ENCODE measurements at places on chromosomes 2 and 18.
A peak's percentile ranks its signal among the peaks of the same experiment; 100 is the strongest.

GRCh38 chr18:61360404-61361383, 27.5 kb downstream of the CDH20 start:
- peaks cover 13% of the 10 kb centered on the region for H3K4me1 ChIP-seq
- 0 out of 2 replicates have a peak overlapping the region, but pooled peaks have one; percentile 8 for H3K4me3 ChIP-seq
- H3K36me3 ChIP-seq = no peaks in the 10 kb centered on the region
- DNase-seq = peak; percentile 66
- H3K27me3 ChIP-seq = no peaks in the 10 kb centered on the region

GRCh38 chr2:31136732-31137131, 1.5 kb downstream of the GALNT14 start:
- peak overlapping the region; percentile 87 for H3K4me3 ChIP-seq
- no peak overlapping the region for H3K27ac ChIP-seq
- peaks cover 4% of the 10 kb centered on the region for H3K4me1 ChIP-seq
- no peak for DNase-seq

- H3K4me1 ChIP-seq = no peaks in the 10 kb centered on the region
- no peak overlapping the region for H3K27ac ChIP-seq
- no peaks in the 10 kb centered on the region for H3K36me3 ChIP-seq
Measured at GRCh38 chr2:172655838-172656573, 79.6 kb upstream of the RAPGEF4 start.

DNA sequence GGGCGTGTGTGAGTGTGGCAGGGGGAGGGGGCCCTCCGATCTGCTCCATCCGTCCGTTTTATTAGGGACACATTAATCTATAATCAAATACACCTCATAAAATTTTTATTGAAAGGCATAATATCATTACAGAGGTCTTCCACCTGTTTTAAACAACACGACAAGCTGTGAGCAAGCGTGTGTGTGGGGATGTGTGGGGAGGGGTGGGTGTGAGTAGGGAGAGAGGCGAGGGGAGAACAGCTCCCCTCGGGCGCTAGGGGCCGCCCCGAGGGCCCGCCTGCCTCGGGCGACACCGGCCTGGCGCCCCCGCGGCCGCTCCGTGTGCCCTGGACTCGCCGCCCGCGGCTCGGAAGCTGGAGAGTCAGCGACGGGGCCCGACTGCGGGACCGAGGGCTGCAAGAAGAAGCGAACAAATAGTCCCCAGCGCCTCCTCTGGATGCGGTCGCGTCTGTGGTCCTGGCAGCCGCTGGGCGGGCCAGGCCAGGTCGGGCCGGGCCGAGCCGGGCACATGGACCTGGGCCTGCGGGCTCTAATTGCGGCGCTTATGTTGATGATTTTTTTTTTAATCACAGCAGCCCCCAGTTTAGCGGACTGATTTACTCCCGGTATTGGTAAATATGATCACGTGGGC, 352 bp upstream of the HOXD9 start:
- peaks cover 30% of the 10 kb centered on the region for H3K27me3 ChIP-seq
- no peak overlapping the region for H3K27ac ChIP-seq
- H3K36me3 ChIP-seq = no peaks in the 10 kb centered on the region
- no peak overlapping the region for H3K4me3 ChIP-seq

DNA sequence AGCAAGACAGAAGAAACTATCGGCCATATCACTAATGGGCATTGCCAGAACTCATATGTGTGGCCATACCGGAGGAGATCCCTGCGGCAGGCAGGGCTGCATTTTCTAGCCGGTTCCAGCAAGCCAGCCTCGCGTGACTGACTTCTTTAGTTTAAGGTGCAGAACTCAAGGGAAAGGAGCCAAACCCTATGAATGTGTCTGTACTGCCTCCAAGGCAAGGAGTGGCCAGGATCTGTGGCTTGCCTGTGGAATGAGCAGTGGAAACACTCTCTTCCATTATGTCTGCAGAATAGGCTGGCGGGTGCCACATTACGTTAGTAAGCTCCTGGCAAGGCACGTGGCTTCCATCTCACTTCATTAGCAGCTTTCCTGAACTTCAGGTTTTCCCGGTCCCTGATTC, 137.6 kb downstream of the ATL2 start:
- no peaks in the 10 kb centered on the region for H3K4me1 ChIP-seq
- DNase-seq = no peak
- no peaks in the 10 kb centered on the region for H3K36me3 ChIP-seq

DNA sequence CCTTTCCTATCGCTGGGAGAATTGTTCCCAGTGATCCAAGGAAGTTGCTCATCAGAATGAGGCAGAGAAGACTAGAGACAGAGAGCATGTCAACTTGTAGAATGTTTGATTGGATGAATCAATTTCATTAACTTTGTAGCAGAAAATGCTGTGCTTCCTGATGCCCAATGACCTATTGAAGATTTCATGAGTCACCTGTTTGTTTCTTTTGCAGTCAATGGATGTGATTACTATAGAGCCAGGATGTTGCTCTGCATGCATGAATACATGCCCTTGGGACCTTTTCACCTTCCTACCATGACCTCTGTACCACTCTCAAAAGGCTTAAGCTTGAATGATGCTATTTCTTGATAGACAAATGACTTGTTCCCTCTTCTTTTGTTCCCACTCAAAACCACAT, 23.3 kb downstream of the SCG2 start:
- no peaks in the 10 kb centered on the region for H3K4me1 ChIP-seq
- H3K27ac ChIP-seq = no peak overlapping the region
- H3K27me3 ChIP-seq = no peaks in the 10 kb centered on the region
- H3K36me3 ChIP-seq = no peaks in the 10 kb centered on the region
- DNase-seq = no peak

DNA sequence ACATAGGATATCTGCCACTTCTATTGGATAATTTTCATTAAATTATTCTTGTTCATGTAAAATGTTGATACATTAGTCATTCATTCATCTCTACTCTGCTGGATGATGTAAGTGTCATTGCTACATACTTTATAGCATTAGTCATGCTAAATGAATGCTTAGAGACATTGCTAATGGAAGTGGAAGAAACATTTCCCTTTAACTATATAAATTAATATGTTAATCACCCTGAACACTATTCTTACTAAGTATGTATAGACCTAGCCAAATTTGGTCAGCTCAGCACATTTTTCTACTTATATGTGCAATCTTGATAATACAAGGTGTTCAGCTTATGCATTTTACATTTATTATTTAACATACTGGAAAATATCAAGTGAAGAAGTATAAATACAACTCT, 160.2 kb downstream of the DPP4 start:
- H3K4me3 ChIP-seq = no peak overlapping the region
- no peaks in the 10 kb centered on the region for H3K36me3 ChIP-seq
- DNase-seq = no peak
- no peak overlapping the region for H3K27ac ChIP-seq
- no peaks in the 10 kb centered on the region for H3K27me3 ChIP-seq
- H3K4me1 ChIP-seq = no peaks in the 10 kb centered on the region

DNA sequence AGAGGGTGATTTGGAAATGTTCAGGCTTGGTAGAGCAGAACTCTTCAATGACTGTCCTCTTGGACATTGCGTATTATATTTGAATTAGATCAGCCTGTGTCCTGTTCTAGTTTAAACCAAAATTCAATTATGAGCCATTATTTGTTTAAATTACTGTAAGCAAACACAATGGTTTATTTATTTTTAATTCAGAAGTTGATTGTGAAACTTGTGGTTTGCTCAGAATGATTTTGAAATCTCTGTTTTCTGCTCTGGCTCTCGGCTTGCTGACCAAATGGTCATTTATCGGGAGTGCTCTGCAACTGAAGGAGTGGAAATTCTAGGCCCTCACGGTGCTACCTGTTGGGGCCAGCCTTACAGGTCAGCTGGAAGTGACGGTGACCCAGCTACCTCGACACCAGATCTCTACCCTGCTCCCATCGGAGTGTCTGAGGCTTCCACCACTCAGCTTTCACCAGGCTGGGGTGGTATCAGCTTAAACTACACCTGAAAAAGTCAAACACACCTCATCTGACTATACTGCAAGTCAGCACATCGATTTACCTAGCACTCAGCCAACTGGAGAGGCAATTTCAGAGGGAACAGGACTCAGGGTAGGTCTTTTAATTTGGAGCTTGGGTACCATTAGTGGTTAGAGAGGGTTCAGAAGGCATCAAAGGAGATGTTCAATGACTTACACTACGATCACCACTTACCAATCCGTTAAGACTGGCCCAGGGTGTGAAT, 36.8 kb upstream of the GPD2 start:
- H3K36me3 ChIP-seq = no peaks in the 10 kb centered on the region
- peak overlapping the region; percentile 86 for H3K27ac ChIP-seq
- H3K4me3 ChIP-seq = peak overlapping the region; percentile 88
- no peak for DNase-seq
- H3K27me3 ChIP-seq = no peaks in the 10 kb centered on the region

DNA sequence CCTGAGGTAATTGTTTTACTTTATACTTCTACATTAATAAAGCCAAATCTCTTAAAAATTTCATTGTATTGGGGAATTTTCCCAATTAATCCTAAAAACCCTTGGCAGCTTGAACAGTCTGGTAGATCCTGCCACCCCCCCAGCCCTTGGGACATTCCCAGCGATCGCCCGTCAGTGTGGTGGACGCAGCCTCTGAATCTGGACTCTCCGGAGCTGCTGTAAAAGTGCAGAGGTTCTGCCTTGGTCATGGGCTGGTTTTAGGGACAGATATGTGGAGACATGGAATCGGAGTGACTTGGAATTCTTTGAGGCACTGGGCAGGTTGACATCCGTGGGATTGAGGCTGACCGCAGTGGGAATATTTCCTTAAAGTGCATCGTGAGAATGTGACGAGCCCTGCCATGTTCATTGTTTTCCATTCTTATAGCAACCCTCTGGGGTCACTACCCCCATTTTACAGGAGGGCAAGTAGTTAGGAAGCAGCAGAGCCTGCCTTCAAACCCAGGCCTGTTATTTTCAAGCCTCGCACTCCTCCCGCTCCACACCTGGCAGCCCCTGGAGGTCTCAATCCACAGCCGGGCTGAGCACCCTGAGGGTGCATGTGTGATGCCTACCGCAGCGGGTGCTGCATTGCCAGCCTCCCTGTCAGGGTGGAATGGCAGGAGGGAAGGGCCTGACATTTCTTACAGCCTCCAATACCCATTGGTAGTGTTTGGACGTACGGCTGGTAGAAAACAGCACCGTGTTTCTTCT, 6.5 kb downstream of the EMILIN2 start:
- no peak for DNase-seq
- no peak overlapping the region for H3K27ac ChIP-seq
- no peaks in the 10 kb centered on the region for H3K27me3 ChIP-seq
- H3K4me3 ChIP-seq = no peak overlapping the region
- H3K36me3 ChIP-seq = no peaks in the 10 kb centered on the region

DNA sequence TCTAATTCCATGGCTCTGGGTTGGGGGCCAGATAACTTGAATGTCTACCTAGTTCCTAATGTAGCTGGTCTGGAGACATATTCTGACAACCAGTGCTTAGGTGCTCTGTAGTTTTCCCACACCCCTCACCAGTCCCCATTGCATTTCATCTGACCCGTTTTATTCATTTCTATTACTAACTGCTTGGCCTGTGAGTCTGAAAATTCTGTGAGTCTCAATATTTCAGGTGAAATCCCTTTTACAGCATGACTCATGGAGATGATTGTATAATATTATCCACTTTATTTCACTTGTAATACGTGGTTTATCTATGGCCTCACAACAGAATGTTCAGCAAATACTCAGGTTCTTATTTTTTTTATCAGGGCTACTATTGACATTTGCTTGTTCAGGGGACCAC, 103.7 kb upstream of the UGP2 start:
- no peaks in the 10 kb centered on the region for H3K36me3 ChIP-seq
- no peak overlapping the region for H3K27ac ChIP-seq
- no peaks in the 10 kb centered on the region for H3K4me1 ChIP-seq
- H3K4me3 ChIP-seq = no peak overlapping the region
- H3K27me3 ChIP-seq = no peaks in the 10 kb centered on the region
- no peak for DNase-seq

- H3K36me3 ChIP-seq = no peaks in the 10 kb centered on the region
- no peaks in the 10 kb centered on the region for H3K4me1 ChIP-seq
- H3K27ac ChIP-seq = no peak overlapping the region
- no peaks in the 10 kb centered on the region for H3K27me3 ChIP-seq
Measured at GRCh38 chr2:1478311-1479305, 65.3 kb downstream of the TPO start.

DNA sequence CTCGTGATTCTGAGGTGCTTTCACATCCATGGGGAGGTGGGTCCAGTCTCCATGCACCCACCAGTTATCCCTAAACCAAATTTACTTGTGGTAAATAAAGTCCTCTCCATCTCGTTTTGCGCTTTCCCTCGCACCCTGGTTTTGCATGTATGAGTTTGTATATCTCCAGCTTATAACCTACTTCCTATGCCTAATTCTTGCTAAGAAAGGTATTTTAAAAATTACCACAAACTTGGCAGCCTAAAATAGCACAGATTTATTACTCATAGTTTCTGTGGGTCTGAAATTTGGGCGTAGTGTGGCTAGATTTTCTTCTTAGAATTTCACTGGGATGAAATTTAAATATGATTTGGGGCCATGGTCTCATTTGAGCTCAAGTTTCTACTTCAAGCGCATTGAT, 511.5 kb downstream of the NYAP2 start:
- H3K27ac ChIP-seq = no peak overlapping the region
- H3K4me3 ChIP-seq = no peak overlapping the region
- H3K27me3 ChIP-seq = no peaks in the 10 kb centered on the region
- H3K4me1 ChIP-seq = no peaks in the 10 kb centered on the region
- DNase-seq = no peak
- no peaks in the 10 kb centered on the region for H3K36me3 ChIP-seq

DNA sequence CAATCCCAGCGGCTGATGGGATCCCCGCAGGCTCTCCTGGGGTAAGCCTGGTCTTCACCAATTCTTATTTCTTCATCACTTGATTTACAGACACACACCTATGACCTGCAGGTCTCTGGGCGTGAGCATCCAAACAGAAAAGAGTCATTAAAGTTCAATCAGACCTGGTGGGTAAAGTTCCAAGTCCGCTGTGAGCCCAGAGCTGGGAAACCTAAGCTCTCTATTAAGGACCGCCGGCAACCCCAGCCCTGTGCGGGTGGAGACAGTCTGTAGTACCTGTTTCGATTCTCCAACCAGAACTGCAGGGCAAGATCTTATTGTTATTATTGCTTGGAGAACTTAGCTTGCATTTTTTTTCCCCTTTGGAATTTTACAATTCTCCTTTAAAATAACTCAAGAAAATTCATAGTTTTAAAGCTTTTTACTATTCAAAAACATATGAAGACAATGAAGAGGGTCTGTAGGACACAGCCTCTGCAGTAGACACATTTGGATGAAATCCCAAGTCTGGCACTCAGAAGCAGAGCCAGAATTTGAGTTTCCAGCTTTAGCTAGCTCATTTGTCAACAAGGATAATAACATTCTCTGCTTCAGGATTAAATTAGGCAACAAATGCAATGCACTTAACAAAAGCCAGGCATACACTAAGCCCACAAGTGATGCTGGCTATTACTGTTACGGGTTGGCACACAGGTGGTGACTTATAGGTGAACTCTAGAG, 376.4 kb downstream of the INSIG2 start:
- no peak overlapping the region for H3K27ac ChIP-seq
- no peaks in the 10 kb centered on the region for H3K4me1 ChIP-seq
- DNase-seq = no peak
- no peaks in the 10 kb centered on the region for H3K36me3 ChIP-seq
- no peak overlapping the region for H3K4me3 ChIP-seq
- no peaks in the 10 kb centered on the region for H3K27me3 ChIP-seq

Data from MM.1S (cell line).